ENCODE measurements at places on chromosomes 7 and 10.

- no peak for DNase-seq
Measured at GRCh38 chr10:11022213-11022612, 4.5 kb downstream of the CELF2 start.

- DNase-seq: no peak
Measured at GRCh38 chr10:23094786-23095403, 484 bp upstream of the MSRB2 start.

DNA sequence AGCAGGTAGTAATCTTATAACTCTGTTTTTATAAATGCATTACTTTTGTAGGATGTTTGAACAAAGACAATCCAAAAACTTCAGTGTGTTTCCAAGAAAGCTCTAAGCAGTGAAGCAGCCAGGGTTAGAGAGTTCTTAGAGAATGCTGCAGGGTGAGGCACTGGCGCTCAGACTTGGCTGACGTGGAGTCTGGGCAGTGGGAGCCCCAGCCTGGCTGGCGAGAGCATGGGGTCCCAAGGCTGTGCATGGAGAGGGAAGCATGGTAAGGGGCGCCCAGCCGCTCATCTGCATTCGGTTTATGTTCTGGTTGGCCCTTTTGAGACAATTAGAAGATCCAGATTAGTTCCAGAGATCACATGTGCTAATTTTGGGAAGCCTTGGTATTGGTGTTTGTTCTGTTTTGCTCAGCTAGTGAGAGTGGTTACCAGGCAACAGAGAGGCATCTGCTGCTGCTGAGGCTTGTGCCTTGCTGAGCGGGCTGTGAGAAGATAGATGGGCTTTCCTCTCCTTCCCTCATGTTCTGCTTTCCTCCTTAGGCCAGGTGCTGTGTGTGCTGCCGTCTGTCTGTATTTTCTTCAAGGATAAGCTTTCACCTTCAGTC is 10.3 kb downstream of the SUN1 start:
- no peak for DNase-seq

DNA sequence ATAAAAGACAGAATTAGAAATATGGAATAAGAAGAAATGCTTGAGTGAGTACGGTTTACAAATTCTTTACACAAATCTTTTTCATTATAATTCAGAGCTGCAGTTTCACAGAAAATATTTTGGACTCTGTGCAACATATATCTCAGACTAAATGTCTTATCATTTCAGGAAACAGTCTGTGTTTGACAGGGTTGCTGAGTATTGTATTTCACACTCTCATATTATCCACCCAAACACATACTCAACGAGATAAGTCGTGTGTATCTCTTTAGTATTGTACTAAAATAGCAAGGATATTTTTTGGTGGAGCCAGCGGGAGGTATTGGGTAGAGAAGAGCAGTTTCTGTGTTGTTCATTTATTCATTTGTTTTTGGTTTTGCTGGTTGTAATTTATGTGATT is 39.0 kb upstream of the SLC39A12 start:
- DNase-seq: no peak

DNA sequence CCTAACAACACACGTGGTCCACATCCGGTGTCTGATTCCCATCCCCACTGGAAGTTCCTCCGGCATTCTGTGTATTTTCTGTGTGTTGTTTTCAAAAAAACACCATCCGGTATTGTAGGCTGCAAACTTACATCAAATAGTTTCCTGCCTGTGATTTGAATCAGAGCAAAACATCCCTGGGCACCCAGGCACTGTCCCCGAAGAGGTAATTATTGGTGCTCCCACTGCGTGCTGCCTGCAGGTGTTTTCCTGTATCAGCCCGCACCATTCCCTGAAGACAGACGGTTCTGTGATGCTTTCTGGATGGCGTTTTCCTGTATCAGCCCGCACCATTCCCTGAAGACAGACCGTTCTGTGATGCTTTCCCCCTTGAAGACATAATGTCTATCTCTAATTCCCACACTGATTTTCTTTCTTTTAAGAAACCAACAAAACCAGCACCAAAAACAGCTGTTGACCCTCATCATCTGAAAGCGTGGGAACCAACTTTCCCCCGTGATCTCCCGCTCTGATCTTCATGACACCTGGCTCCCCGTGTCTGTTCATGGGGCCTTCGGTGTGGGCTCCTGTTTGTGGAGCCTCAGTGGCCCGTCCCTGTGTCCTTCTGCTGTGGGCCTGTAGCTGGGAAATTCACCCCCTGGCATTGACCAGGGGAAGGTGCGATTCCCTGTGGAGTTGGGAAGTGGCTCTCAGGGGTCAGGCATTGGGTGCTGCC is 205.3 kb downstream of the ADARB2 start:
- no peak for DNase-seq

- DNase-seq: peak; percentile 9
Measured at GRCh38 chr7:106793015-106793975, 71.8 kb upstream of the PIK3CG start.

GRCh38 chr7:37916017-37916672 is 472 bp downstream of the SFRP4 start:
- no peak for DNase-seq

- peak; percentile 80 for DNase-seq
Measured at GRCh38 chr10:133335246-133336117, 1.2 kb downstream of the CALY start.

DNA sequence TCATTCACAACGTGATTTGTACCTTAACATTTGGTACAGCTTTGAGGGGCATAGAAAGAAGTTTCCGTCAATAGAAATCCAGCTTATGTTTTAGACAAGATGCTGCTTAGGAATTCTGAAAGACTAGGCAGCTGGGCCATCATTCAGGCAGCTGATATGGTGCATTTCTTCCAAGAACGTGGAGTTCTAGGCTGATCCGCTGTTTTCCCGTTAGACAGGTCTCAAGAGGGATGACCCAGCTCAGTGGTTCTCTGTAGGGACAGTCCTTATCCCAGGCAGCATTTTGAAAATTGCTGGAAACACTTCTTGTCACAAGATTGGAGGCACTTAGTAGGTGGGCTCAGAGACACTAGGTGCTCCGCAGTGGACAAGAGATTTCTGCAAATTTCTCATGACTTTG is 242.7 kb upstream of the FOXK1 start:
- DNase-seq: no peak

- DNase-seq: peak; percentile 55
Measured at GRCh38 chr7:36115448-36116321, 37.4 kb upstream of the EEPD1 start.

DNA sequence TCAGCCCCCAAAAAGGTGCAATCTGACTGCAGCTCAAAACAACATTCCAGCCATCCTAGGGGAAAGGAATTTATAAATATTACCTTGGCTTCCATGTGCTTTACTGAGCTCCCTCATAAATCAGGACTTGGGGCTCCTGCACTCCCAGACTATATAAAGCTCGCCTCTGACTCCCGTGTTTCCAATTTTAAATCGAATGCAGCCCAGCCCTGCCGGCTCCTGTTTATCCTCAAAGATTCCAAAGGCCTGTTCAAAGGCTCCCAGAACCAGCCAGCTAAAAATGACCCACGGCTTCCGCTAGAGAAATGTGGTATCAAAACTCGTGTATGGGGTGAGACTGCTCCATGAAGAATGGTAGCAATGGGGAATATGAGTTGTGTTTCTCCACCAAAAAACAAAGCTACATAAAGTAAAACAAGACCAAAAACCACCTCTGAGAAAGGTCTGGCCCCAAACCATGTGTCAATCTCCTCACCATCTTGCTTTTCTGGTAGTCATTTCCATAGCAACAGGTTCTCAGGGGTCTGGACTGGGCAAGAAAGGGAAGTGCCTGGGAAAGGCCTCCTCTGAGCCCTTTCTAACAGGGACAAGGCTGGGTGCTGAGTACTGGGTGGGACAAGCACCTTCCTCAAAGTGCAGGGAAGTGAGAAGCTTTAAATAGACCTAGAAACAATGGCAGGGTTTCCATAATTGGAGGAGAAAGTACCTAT is 5.1 kb downstream of the CALML3 start:
- DNase-seq: no peak

DNA sequence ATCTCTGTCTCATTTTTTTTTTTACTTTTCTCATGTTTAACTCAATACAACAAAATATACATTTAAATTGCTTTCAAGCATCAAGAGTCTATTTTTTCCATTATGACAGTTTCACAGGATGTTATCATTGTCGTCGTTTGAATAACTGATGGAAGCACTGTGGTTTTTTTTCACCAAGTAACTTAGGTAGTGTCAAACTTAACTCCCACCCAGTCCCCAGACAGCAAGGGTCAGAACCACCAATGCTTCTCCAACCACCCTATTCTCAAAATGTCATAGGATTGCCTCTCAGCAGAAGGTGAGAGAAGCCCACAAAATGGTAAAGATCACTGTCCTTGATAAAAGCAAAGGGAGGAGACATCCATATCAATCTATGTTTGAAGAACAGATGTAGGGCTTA is 339.4 kb downstream of the SFMBT2 start:
- DNase-seq: no peak

DNA sequence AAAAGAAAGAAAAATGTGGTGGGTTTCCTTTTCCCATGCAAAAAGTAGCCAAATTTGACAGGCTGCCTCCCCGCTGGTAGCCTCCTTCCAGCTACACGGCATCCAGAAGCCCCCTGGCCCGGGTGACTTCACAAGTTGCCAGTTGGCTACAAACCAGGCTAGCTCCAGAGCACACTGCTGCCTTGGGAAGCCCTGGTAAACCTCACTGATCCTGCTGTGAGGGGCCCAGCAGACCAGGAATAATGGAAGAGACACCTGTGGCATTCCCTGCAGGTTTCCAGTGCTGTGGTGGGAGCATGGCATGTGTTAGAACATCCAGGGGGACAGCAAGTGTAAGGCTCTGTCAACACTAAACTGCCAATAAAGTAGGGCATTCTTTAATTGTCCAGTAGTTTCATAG is 55.7 kb upstream of the TM9SF3 start:
- DNase-seq: no peak

DNA sequence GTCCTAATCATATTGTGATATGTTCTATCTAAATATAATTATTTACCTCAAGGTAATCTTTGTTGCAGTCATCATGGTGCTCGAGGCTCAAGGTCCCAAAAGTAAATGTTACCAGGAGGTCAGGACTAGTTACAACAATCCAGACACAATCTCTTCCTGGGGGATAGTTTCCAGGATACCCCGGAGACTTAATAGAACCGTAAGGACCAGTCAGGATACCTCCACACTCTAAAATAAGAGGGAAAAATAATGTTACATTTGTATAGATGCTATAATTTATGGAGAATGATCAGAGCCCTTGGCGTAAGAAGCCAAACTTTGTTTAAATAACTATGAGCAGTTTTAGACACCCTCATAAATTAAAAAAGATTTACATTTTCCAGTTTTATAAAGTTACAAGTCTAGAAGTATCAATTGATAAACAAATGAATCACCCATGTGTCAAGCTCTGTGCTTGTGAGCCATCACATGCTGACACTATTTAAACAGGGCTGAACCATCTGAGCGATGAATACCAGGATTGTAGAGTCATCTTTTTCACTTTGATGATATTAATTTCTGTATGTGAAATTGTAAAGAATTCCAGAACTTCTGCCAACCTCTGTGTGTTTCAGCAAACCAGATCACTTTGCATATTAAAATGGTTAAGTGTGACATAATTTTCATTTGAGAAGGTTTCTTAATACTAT is 41.3 kb downstream of the CUBN start:
- DNase-seq: no peak

GRCh38 chr10:12769323-12770044 is 232.0 kb downstream of the CCDC3 start:
- no peak for DNase-seq

DNA sequence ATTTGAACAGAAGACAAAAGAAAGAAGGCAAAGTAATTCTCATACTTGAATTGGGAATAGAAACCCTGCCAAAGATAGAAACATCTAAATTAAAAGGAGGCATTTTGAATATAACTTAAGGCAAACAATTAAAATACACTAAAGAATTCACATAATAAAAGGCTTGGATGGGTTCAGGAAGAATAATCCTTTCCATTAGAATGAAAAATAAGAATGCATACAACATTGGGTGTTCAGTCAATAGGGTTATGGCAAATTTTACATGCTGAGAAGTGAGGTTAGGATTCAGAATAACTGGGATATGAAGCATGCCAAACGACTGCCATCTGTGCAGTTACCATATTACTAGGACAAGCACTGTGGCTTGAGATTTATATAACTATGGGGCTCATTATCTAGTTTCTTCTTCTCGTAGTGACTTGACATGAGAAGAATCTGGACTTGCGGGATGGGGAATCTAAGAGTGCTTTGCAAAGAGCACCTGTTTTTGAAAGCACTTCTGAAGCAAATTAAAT is 326.5 kb downstream of the THSD7A start:
- DNase-seq: no peak

DNA sequence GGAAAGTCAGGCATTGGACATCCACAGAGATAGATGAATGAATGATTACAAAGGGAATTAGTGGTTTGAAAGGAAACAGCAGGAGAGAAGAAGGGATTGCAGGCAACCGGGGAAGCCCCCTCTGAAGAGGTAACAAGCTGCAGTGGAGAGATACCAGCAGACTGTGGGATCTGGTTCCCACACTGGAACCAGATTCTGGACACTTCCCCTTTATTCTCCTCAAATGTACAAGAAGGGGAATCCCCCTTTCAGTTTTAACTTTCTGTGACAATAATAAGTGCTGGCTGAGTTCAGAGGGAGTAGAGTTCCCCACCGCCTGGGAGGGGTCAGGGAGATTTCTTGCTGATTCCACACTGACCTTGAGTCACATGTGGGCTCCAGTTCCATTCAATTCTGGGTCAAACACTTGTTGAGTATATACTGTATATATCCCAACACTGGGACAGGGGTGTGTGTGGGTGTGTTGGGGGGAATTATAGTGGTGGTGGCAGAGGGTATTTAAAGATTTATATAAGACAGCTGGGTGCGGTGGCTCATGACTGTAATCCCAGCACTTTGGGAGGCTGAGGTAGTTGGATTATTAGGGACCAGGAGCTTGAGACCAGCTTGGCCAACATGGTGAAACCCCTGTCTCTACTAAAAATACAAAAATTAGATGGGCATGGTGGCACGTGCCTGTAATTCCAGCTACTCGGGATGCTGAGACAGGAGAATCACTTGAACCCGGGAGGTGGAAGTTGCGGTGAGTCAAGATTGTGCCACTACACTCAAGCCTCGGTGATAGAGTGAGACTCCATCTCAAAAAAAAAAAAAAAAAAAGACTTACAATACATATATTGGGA is 16.5 kb upstream of the DDIT4 start:
- DNase-seq: no peak

GRCh38 chr7:121294448-121294992 is 34.3 kb upstream of the WNT16 start:
- DNase-seq: no peak

DNA sequence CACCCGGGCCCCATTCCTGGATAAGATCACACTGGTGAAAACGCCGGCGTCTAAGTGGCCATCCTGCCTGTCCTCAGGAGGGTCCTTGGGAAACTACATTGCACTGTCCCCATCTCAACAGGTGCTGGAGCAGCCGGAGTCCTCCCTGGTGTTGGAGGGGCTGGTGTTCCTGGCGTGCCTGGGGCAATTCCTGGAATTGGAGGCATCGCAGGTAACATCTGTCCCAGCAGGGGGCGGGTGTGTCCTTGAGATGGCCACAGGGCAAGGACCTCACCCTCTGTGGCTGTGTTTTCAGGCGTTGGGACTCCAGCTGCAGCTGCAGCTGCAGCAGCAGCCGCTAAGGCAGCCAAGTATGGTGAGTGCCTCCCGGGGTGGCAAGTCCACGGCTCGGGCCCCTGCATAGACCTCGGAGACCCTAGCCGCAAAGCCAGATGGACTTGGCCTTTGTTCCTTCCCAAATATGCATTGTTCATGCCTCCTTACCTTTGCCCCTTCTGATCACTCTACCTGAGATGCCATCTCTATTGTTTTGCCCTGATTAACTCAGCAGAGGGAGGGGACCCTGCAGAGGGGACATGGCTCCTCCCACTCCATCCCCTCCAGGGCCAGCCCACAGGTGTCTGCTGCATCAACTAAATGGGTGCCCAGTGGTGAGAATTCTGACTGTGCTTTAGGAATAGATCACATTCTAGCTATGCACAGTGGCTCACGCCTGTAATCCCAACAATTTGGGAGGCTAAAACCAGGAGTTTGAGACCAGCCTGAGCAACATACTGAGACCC is 23.8 kb downstream of the ELN start:
- no peak for DNase-seq

All from activated CD4-positive, alpha-beta T cell treated with anti-CD3 and anti-CD28 coated beads, Interleukin-2, amount 50 U/mL, for 4 hours (primary cell).